ENCODE measurements at places on chromosomes 12 and 14. TPM values are rescaled to one million over a fixed set of nuclear protein-coding genes. Genes with fewer than 3 reads are reported as not detected.
A peak's percentile ranks its signal among the peaks of the same experiment; 100 is the strongest.

The GUCY2C gene
- total RNA-seq: under 0.01 TPM

The SLCO1C1 gene
- total RNA-seq: 0.14 TPM

The SPTB gene
- 1.8 TPM for total RNA-seq

The WNT1 gene
- not detected for total RNA-seq

The DEGS2 gene
- total RNA-seq: 0.38 TPM

The FAIM2 gene
- 0.24 TPM for total RNA-seq

The MIP gene
- 0.09 TPM for total RNA-seq

DNA sequence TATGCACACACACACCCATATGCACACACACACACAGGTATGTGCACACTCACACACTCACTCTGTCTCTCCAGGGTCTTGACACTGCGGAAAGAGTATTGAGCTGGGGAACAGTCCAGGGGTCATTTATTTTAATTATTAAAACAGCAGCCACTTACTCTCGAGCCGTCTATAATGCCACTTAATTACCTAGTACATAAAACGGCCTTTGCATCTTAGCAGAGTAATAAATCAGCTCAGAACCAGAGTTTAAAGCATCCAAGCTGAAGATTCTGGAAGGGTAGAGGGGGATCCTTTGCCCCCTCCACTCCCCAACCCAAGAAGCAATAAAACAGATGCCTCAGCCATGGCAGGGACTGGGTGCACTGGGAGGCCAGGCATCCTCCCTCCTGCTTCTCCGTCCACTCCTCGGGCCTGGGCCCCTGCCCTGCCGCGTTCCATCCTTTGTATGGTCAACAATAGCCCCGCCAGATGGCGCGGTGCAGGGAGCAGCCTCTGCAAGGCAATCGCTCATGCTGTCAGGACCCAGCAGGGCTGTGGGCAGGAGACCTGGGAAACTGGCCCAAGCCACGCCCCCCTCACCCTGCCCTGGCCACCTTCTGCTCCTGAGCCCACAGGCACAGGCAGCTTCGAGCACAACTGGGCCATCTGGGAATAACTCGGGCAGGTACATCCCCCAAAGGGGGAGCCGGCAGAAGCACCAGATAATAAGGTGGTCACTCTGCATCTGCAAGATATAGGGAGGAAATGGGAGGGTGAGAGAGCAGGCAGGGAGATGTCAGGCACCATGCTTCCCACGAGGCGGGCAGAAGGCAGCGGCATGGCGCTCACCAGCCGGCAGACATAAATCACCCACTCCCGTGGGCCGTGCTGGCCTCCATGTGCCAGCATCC is 40.9 kb downstream of the CCDC85C start:
- DNase-seq: no peak

DNA sequence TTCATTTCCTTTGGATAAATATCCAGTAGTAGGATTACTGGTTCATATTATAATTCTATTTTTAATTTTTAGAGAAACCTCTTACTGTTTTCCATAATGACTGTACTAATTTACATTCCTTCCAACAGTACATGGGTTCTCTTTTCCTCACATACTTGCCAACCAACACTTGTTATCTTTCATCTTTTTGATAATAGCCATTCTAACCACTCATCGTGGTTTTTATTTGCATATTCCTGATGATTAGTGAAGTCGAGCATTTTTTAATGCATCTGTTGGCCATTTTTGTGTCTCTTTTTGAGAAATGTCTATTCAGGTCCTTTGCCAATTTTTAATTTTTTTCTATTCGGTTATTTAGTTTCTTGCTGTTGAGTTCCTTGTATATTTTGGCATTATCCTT is 457.7 kb upstream of the PDE3A start:
- no peak for DNase-seq

GRCh38 chr14:100297320-100298300 is 8.6 kb downstream of the SLC25A29 start:
- DNase-seq: no peak

- DNase-seq: no peak
These were observed 493.1 kb upstream of the CCDC196 start for GRCh38 chr14:65993103-65993502.

GRCh38 chr12:25099010-25099409 is 96.0 kb downstream of the DNAI7 start:
- DNase-seq: no peak

DNA sequence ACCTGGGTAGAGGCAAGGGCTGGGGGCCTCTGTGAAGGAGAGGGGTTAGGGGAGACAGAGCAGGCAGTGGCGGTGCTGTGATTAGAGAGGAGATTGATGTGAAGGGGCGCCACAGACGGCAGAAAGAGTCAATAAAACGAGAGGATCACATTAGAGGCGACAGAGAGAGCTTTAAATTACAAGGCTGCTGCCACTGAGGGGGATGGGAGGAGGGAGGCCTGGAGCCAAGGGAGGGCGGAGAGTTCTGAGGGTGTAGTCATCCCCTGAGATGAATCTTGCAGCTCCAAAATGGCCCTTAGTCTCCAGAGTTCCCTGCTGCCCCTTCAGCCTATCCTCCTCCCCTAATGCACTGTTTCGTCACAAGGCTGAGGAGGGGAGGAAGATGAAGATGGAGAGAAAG is 12.8 kb downstream of the ZFHX2 start:
- no peak for DNase-seq

DNA sequence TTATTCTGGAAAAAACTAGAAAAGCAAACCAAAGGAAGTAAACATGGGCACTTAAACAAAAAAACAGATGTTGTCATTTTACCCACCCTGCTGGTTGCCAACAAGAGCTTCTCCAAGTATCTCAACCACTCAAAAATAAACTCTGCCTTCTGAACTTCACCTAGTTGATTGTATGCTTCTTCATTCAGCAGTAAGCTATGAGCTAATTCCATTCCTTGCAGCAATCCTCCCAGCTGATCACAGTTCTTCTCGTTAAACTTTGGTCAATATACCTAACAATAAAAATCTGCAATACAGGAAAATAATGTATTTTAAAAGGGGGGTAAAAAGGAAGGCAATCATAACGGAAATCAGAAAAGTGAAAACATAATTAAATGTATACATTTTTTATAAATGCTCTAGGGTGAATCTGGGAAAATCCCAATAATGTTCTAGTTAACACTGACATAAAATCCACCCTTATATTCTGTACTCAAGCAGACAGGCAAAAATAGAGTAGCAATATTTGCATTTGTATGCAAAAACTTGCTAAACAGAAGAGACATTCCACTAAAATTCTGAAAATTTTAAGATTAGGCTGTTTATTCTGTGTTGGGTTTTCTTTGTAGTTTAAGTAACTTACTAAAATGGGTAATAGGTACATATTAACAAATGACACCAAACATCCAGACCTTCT is 17.4 kb downstream of the HEATR5A start:
- DNase-seq: no peak

DNA sequence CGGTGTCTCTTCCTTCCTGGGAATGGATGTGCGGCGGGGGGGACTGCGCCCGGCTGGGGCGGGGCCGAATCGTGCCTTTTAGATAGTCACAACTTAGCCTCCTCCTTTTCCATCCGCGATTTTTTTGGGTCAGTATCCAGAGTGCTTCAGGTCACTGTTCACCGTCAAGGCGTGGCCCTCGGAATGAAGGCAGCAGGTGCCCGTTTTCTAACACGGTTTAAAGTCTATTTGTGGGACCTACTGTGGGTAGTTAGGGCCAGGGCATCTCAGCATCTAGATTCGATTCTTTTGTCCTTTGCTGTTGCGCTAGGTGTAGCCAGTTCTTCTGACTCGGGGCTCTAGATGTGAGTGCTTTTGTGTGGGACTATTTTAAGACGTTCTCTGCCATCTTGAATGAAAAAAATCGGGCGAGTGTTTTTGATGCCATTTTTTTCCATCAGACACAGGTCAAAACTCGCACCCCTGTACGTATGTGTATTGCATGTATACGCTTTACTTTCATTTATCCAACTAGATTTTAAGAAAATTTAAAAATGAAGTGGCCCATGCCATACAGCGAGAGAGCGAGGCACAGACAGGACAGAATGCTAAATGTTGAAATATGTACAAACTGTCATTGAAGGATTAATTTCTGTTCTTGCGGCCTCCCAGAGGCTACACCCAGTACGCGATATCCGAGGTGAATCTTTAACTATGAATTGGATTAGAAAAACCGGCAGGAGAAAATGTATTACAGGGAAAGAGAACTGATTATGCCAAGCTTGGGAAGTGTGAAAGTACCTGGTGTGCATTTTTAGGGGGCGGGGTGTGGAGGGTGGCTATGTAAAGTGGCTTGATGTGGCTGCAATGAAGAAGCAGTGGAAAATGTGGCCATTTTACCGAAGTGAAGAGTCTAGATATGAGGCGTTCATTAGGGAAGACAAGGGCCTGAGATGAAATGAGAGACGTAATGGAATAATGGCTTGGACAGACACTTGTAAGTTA is 835 bp downstream of the VEZT start:
- DNase-seq: no peak

DNA sequence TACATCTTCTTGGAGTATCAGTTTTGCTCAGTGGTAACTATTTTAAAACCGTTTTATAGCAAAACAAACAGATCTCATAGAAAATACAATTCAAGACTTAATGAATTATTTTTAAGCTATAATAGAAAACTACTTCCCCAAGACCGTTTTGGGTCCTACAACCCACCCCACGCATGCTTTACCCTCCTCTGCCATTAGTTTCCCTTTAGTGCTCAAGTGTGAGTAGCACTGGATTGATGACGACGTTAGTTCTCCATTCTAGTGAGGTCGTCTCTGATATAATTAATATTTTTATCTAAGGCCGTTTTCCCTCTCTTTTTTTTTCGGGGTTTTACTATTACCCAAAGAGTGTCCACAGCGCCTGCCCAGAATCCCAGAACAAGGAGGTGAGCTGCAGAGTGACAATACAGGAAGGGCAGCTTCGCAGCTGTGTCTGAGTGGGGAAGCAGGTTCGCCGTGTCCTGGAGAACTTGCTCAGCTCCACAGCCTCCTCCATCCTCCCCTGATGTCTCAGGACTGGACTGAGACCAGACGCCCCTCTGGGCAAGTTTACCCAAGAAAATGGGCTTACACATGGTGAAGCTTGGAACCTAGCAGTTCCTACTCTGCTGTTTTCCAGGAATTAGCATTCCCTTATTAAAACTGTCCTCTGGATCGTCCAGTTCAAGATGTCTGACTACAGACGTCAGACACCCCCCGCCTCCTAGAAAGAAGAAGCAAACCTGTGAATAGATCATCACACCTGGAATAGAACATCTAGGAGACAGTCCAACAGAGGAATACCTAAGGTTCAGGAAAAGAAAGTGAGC is 31.9 kb upstream of the MON2 start:
- no peak for DNase-seq

DNA sequence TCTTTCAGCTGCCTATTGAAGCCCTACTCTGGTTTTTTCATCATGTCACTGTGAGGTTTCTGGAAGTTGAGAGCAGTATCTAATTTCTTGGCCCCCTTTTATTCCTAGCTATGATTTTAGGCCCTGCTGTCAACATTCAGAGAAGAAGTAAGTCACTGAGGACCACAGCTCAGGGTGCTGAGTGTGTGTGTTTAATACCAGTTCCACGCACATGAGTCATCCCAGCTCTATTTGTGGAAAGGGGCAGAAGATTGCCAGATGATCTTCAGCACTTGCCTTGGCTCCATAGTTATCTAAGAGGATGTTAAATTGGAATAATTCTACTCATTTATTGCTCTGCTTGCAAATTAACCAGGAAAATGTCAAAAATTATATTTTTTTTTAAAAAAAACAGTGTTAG is 65.5 kb upstream of the SLC38A4 start:
- no peak for DNase-seq

- DNase-seq: peak; percentile 76
These were observed 1264.0 kb downstream of the TMEM121 start for GRCh38 chr14:106790189-106791036.

DNA sequence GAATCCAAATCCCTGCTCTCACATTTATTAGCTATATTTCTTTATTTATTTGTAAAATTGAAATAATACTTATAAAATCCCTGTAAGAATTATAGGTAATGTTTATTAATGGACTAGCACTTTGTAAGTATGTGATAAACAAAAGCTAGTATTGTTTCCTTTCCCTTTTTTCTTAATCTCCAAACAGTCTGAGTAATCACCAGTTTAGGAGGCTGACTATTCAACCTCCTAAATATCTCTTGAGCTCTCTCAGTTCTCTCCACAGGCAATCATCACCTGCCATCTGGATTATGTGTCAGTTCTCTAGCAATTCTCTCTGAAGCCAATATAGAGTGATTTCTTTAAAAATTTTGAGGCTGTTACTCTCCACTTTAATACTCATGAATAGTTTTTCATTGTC is 9.2 kb upstream of the LYZ start:
- DNase-seq: no peak

DNA sequence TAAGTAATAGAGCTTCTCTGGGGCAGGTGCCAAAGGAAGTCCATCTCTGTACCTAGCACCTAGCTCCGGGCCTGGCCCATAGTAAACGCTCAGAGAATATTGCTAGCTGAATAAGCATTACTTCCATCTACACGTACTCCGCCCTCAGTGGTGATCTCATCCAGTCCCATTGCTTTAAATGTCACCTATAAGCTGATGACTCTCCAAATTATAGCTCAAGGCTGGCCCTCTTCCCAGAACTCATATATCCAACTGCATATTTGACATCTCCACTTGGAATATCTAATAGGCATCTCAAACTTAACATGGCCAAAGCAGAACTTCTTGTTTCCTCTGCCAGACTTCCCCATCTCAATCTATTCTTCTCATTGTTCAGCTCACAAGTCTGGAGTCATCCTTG is 6.9 kb upstream of the DYNLL1 start:
- DNase-seq: no peak
